ENCODE measurements at places on chromosomes 5 and 9.

DNA sequence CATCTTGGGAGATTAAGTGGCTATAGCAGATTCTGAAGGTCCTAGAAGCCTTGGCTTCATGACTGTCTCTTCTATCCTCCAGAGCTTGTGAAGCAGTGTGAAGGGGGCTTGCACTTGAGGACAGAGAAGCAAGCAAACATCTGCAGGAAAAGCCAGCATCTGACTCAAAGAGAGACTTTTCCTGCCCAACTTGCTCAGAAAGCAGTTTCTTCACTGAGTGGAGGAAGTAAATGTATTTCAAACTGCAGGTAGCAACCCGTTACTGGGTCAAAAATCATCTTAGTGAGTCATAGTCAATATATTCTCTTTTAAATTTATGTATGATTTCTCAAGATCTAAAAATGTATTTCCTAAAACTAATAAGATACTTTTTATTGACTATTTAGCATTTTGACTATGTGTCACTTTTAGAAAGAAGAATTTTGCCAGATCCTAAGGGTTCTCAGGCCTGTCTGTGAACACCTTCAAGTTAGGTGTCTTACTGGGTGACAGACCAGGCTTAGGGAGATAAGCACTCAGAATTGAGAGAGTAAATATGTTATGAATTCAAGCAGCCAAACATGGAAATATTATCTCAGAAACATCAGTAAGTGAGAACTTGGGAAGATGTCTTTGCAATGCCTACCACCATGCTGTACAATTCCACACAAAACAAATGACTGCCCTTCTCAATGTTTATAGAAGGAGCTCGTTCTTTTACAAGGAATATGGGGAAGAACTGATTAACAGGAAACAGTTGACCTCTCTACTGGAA is 72.6 kb upstream of the DMAC1 start:
- no peak for DNase-seq

GRCh38 chr5:131394128-131394527 is 130.3 kb downstream of the CDC42SE2 start:
- DNase-seq = no peak

DNA sequence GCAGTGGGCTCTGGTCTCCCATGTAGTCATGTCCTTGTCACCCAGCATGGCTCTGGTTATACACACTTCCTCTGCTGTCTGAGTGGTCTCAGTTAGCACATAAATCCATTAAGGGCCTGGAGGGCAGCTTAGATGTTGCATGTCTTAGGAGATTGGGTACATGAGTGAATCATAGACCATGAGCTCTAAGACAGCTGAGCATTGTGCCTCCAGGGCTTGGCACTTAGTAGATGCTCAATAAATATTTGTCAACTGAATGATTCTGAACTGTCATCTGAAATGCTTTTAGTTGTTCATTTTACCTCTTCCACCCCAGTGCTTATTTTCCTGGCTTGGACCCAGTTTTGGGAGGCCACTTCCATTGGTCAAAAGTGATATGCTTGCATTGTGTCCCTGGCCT is 135.6 kb downstream of the BOD1 start:
- DNase-seq = peak; percentile 45

DNA sequence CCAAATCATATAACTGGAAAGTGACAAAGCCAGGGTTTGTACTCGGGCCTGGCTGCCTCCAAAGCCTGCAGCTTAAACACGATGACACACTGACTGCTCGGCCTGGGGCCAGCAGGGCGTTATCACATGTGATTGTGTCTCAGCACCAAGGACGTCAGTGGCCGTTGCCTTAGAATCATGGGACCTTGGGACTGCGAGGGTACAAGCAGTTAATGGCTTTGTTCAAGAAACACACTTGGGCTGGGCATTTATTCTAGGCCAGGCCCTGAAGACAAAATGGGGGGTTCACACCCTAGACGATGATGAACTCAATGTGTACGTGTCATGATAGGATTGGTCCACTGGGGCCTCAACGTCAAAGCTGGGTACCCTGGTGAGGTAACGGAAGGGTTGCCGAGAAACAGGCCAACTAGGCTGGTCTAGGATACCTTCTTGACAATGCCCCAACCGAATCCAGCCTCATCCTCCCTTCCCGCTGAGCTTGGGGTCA is 13.0 kb downstream of the SH3PXD2B start:
- no peak for DNase-seq

- DNase-seq = no peak
Observed at GRCh38 chr5:146761811-146762210, 116.7 kb downstream of the PPP2R2B start.

DNA sequence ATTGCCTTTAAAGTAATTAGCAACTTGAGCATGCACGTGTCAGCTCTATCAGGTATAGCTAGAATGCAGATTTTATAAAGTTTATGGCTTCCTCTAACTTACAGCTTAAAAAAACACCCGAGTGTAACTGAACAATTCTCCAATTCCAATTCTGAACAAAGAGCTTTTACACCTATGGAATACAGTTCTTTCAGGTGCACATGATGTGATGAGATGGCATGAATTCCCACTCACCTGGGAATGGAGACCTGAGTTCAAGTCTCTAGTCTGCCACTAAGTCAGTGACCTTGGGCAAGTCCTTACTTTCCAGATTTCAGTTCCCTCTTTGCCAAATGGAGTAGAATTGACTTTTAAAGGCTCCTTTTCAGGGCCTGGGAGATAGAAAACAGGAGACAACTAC is 1.8 kb downstream of the ZFAND5 start:
- no peak for DNase-seq

- DNase-seq = no peak
Observed at GRCh38 chr9:83656032-83656680, 33.2 kb downstream of the IDNK start.

DNA sequence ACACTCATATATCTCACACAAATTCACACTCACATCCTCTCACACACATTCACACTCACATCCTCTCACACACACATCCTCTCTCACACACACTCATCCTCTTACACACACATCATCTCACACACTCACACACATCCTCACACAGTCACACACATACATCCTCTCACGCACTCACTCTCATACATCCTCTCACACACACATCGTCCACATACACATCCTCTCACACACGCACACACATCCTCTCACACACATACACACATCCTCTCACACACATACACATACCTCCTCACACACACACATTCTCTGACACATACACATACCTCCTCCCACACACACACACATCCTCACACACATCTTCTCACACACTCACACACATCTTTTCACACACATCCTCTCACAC is 129.1 kb upstream of the SLC30A5 start:
- DNase-seq = no peak

- DNase-seq = no peak
Observed at GRCh38 chr5:3796736-3797135, 201.1 kb downstream of the IRX1 start.

- DNase-seq = no peak
Observed at GRCh38 chr5:1219098-1219767, 5.9 kb upstream of the SLC6A18 start.

DNA sequence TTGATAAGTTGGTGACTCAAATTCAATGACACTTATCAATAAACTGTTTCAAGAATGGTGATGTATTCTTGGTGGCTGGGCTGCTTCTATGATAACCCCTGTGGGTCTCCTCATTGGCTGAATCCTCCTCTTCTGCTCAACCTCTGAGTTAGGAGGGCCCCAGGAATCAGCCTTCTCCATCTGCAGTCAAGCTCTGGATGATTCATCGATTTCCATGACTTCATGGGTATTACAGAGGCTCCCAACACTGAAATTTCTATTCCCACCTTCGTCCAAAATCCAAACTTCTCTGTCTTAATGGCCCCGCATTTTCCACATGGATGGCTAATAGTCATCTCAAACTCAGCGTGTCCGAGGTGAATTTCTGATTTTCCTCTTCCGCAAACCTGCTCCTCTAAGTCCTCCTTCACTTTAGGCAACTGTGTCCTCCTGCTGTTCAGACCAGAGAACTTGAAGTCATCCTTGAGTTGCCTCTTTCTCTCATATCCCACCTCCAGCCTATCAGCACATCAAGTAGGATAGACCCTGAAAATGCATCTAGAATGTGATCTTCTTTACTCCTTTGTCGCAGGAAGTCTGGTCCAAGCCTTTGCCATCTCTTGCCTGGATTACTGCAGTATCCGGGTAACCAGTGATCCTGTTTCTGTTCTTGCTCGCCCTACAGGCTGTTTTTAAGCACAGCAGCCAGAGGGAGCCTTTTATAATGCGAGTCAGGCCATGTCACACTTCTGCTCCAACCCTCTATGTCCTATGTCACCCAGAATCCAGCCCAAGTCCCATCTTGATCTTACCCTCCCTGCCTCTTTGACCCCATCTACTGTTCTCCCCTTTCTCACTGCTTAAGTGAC is 41.4 kb upstream of the IL7R start:
- DNase-seq = no peak

- DNase-seq = no peak
Observed at GRCh38 chr9:109886617-109887016, 106.6 kb downstream of the PALM2AKAP2 start.

- DNase-seq = peak; percentile 63
Observed at GRCh38 chr5:176620333-176620981, 9.9 kb downstream of the SNCB start.

GRCh38 chr5:5480481-5481111 is 58.1 kb downstream of the ICE1 start:
- DNase-seq = no peak

GRCh38 chr9:79551586-79551985 is 20.2 kb upstream of the TLE4 start:
- no peak for DNase-seq

GRCh38 chr9:16434526-16434925 is 435.9 kb downstream of the BNC2 start:
- DNase-seq = peak; percentile 86

GRCh38 chr9:89562186-89562814 is 42.5 kb upstream of the GADD45G start:
- no peak for DNase-seq

DNA sequence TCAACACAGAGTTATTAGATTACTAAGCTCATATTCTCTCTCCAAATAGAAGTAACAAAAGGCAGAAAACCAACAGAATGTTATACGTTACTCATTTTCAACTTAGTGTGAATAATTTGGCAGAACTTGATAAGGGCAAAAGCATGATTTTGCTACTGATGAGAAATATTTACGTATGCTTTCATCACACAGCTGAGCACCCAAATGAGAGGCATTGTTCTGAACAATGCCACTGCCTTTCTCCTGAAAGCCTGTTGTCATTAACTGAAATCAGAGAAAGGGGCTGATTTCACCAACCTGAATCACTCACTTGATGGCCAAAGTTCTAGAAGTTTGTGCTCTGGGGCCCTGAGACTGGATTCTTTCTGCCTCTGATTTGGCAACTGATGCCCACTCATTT is 367.5 kb upstream of the PTGER4 start:
- no peak for DNase-seq

DNA sequence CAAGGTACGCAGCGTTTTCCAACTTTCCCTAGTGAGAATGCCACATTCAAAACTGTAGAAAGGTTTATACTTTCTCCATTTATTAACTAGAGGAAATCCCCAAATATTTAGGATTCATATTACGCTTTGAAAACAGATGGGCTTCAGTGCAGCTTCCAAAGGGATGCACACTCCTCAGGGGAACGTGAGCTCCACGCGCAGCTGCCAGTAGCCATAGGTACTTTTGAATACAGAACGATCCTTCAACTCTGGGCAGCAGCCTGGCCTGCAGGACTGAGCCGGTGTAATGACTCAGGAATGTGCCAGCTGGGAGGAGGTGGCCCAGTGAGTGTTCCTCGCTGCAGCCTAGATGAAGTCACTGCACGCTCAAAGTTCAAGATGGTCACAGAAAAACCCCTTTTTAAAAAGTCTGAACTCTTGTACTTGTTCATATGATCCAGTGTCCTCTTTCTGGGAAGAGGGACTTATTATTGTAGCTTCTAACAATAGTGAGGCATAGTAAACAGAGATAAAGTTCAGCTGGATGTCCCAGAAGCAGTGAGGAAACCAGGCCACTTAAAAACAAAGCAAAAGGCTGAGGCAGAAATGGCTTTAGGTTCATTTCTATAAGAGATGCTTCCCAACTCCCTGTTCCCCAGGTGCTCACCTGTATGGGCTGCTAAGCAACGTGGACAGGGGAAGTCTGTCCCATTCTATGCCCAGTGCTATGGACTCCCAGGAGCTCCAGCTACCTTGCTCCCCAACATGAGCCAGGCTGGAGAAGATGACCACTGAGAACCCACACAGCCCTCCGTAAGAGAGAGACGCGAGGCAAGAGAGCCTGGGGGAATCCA is 130.0 kb downstream of the LHFPL2 start:
- peak; percentile 95 for DNase-seq

DNA sequence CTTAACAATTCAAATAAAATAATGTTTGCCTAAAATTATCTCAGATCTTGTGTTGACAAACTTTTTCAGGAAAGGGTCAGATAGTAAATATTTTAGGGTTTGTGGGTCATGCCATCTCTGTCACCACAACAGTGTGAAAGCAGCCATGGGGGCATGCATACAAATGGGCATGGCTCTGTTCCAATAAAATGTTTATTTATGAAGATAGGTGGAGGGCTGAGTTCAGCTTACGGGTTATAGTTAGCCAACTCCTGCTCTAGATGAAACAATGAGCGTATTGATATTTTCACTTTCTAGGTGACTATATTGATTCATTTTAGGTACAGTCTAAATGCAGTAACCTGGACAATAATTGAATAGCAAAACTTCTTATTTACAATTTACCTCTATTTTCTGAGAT is 533.8 kb upstream of the CLINT1 start:
- no peak for DNase-seq

DNA sequence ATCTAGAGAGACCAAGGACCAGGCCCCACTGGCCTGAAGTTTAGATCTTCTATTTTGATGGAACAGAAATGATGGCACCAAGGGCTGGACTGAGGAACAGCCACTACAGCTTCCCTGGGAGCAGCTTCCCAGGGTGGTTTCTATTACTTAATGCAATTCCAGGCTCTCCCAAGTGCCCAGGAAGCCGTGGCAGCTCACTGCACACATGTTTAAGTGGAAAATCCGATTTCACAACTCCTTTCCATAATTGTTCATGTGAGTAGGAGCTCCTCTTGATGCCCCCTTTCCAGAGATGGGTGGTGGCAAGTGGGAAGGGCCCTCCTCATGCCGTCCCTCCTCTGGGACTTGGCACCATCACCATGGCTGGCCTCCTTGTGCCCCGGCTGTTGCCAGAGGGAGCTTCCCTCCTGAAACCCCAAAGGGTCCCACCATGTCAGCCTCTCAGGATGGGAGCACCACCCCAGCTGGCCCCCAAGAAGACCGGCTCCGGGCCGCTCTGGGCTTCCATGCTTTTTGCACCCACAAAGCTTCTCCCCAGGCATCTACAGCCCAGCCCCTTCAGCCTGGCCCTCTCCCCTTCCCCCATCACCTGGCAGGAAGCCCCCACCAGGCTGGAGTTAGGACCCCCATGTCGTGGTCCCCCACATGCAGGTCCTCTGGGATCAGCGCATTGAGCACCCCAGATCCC is 9.1 kb upstream of the UBAC1 start:
- no peak for DNase-seq

- no peak for DNase-seq
Observed at GRCh38 chr5:115457571-115457970, 87.0 kb downstream of the FEM1C start.

- peak; percentile 16 for DNase-seq
Observed at GRCh38 chr5:60916646-60917045, 28.2 kb downstream of the ERCC8 start.

DNA sequence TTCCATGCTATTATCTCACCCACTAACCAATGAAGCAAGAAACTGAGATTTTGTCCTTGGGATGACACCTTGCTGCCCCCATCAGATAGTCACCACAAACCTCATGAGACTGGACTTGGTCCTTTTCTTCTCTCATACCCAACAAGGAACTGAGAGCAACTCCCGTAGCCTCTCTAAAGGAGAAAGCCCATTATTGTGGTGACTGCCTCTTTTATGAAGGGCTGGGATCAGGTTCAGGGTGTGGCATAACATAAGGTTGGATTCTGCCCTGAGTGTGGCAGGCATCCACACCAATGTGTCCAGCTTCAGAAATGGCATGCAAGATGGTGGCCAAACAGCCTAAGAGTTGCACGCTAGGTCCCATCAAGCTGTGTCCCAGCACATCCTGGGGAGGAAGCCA is 1.3 kb upstream of the ACTL7A start:
- no peak for DNase-seq

Data from foreskin fibroblast (primary cell).